ENCODE measurements at places on chromosomes 11 and 22.
A peak's percentile ranks its signal among the peaks of the same experiment; 100 is the strongest.

- DNase-seq = no peak
Observed at GRCh38 chr11:122068837-122069236, 47.2 kb downstream of the BLID start.

- no peak for DNase-seq
Observed at GRCh38 chr11:93490996-93491618, 52.1 kb downstream of the SMCO4 start.

- peak; percentile 78 for DNase-seq
Observed at GRCh38 chr11:14905104-14906033, 13.3 kb upstream of the CYP2R1 start.

- no peak for DNase-seq
Observed at GRCh38 chr11:130421697-130422096, 6.7 kb downstream of the ADAMTS8 start.

DNA sequence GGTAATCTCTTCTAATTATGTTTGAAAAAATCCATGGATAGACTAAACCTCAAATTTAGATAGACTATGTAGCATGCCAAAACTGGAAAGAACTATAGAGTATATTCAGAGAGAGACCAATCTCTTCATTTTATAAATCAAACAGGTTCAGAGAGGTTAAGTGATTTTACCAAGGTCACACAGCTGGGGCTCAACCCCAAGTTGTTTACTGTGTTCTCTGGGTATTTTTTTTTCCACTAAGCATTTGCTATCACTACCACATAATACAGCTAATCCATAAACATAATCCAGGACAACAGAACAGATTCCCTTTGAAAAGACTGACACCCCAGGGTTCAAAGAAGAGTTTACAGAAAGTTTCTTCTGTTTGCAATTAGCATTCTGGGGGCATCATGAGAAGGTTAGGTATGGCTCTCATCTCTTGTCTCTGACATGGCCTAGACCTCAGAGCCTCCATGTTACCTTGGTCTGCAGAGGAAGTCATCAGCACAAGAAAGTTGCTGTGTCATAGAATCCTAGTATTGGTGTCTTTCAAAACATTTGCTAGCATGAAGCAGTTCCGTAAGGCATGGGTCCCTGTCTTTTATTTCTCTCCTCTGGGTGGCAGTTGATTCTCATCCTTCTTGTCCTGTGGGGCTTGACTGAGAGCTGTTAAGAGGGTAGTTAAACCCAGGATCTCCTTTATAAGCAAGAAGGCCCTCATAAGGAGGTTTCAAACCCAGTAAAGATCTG is 94.5 kb upstream of the HSD17B12 start:
- no peak for DNase-seq

GRCh38 chr22:47901911-47902310 is 1139.5 kb downstream of the TBC1D22A start:
- DNase-seq = no peak

- DNase-seq = no peak
Observed at GRCh38 chr11:79371152-79371551, 69.7 kb downstream of the TENM4 start.

- no peak for DNase-seq
Observed at GRCh38 chr22:45262931-45263462, 21.8 kb upstream of the UPK3A start.

DNA sequence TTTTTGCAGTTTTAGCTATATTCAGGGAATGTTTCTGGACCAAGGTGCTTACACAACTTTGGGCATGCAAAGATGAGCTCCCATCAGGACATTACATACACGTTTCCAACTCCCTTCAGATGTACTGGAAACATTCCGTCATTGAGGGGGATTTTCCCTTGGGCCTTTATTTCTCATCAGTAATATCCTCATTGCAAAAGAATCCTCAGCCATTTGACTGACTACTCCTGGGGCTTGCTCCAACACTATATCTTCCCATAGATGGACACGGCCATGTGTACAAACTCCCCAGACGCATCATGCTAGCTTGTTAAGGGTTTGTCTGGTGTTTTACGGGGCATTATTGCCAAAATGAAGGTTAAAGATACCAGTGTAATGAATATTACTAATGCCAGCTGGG is 59.3 kb upstream of the NUP160 start:
- DNase-seq = no peak

DNA sequence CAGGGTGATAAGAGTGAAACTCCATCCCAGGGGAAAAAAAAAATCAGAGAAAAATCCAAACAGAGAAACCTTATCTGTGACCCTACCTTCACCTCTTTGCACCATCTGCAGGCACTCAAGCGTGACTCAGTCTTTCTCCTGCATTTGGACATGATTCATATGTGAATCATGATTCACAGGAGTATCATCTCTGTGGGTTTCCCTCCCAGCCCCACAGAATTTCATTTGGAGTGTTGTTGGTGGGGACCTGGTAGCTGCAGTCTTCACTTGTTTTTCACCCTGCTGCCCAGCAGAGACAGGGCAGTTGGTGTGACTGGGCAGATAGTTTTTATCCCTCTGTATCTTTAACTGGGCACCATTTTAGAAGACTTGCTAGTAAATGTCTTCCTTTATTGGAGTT is 75.7 kb downstream of the DEPDC5 start:
- DNase-seq = peak; percentile 20

DNA sequence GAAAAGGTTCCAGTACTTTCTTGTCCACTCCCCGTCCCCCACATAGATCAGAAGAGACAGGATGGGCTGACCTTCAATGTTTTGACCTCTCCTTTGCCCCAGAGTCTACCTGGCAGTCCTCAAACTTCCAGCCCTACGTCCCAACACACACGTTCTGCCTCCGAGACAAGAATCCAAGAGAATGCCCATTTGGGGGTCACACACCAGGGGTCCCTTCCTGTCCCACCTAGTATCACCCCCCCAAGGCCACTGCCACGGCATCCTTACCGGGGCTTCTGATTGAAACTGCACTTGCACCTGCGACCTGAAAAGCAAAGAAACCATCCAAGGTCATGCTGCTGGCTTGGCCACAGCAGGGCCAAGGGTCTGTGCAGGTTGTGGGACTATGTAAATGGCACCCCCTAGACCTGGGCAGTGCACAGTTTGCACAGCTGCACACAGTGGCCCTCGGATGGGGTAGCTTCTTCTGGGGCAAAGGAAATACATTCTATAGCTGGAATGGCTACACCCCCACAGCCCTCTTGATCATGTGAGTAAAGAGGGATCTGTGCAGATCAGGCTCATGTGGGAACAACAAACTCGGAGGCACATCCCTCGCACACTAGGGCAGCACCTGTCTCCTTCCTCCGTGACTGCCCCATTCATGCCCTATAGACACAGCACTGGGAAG is 16.5 kb upstream of the FXYD2 start:
- DNase-seq = no peak

GRCh38 chr11:111652184-111652583 is 49.9 kb downstream of the SIK2 start:
- no peak for DNase-seq

GRCh38 chr11:11313902-11314692 is 39.0 kb downstream of the CSNK2A3 start:
- DNase-seq = no peak

DNA sequence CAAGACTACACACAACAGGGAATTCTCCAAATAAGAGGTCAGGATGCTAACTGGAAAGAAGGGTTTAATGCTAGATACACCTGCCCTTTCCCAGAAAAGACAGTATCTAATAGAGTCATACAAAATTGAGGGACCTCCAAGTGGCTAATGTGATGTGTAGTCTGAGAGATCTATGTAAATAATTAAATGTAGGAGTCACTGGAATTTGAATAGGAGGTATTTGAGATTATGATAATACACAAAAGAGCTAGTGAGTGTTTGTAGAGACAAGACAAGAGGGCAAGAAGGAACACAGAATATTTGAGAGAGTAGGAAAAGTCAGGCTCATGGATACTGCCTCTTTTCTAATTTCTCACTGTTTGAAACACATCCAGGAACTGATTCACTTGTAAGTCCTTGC is 15.5 kb upstream of the INSC start:
- DNase-seq = no peak

- no peak for DNase-seq
Observed at GRCh38 chr11:106415510-106415909, 338.0 kb downstream of the AASDHPPT start.

- no peak for DNase-seq
Observed at GRCh38 chr22:35749808-35750207, 32.1 kb downstream of the APOL5 start.

DNA sequence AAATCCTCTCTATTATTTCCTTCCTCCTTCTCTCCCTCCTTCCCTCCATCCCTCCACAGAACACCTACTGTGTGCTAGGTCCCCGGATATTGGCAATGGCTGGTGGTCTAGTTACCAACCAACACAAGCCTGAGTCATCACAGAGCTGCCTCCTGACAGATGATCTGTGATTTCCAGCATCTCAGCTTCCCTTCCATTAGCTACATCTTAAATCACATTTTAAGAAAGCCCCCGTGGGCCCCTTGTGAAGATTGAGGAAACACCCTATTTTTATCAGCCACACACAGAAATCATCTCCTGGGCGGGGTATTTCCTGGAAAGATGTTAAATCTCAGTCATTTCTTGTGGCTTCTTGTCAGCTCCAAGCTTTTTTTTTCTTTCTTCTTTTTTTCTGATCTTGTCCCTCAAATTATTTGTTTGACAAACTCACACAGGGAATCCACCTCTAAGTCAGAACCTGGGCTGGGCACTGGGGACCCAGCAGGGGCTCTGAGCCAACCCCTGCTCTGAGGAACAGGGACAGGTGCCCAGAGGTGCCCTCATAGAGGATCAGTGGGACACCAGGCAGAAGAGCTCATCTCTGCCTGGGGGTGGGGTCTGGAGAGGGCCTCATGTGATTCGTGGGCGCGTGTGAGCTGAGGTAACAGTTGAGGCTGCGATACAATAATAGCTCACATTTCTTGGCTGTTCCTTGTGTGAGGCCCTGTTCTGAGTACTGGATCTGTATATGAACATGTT is 42.4 kb downstream of the CACNA1I start:
- DNase-seq = peak; percentile 69

GRCh38 chr11:10606536-10607208 is 38.2 kb upstream of the LYVE1 start:
- DNase-seq = no peak

DNA sequence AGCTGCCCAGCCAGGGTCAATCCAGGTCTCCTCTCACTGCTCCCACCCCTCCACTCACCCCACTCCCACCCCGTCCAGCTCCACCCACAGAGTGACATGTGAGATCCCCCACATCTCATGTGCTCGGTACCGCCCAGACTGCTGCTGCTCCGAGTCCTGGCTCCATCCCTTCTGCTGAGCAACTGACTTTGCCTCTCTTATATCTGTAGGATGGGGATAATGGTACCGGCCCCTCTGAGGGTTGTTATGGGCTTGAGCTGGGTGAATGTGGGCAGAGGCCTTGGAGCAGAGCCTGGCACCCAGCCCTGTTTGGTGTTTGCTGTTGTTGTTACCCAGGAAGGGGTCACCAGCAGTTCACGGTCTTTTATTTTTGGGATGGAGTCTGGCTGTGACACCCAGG is 77.0 kb downstream of the ST3GAL4 start:
- DNase-seq = no peak

DNA sequence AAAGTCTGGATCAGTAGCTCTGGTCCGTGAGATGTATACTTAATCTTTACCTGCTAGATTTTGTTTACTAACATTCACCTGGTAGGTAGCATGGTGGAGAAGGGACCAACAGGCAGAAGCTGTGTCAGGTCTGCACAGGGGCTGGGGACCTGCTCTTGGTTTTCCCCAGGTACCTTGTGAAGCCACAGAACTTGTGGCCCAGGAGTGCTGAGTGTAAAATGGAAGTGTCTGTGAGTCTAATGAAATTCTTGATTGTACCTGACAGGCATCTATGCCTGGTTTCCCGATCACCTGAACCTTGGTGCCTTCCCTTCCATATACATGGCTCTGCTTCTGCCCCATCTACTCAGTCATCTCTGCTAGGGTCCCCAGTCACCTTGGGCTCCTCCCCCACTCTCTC is 94.3 kb downstream of the CWC15 start:
- no peak for DNase-seq

DNA sequence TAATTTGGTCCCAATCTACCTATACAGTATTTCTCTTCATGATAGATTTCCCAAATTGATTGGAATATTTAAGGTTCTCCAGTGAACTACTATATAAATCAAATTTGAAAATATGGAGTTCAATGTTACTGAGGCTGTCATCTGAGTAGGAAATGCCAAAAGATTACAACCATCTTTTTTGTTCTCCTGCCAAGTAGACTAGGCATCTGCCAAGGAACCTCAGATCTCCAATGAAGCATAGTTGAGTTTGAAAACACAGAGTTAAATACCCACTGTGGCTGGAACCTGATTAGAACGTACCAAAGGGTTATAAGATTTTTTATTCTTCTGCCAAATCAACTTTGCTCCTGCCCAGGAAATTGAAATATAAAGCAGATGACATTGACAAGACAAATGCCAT is 330.9 kb downstream of the CNTN5 start:
- DNase-seq = no peak

GRCh38 chr11:17972987-17973386 is 39.9 kb downstream of the SERGEF start:
- DNase-seq = no peak

DNA sequence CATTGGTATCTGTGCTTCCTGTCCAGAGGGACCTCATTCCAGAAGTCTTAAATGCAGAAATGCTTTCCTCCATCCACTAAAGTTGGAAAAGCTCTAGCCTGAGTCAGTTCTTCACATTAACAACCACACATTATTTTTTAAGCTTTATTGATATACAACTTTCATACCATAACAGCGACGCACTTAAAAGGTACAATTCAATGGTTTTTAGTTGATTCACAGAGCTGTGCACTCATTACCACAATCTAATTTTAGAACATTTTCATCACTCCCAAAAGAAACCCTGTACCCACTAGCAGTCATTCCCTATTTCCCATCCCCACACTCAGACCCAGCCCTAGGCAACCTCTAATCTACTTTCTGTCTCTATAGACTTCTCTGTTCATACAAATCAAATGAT is 27.6 kb downstream of the GALNT18 start:
- no peak for DNase-seq

GRCh38 chr11:14881576-14882193 is 10.3 kb downstream of the CYP2R1 start:
- no peak for DNase-seq

DNA sequence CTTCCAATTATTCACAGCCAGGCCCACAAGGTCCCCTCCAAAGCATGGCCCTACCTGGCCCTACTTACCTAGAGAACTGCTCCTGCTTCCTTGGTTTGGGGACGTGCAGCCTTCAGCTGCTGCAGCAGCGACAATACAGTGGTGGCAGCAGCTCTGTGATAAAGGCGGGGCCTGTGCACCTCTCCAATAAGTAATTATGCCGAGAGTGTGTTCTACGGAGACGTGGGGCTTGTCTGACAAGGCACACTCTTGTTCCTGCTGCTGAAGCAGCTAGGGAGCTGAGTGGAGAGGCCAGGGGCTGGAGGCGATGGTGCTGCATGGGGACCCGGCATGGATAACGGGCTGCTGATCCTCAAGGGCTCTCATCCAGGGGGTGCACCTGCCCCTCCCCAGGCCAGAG is 98.0 kb upstream of the THY1 start:
- DNase-seq = no peak

GRCh38 chr22:41996826-41997225 is 1.8 kb upstream of the WBP2NL start:
- no peak for DNase-seq

- no peak for DNase-seq
Observed at GRCh38 chr11:130112071-130112830, 42.6 kb downstream of the APLP2 start.

GRCh38 chr22:40498420-40499208 is 128.2 kb downstream of the SGSM3 start:
- DNase-seq = no peak
